ENCODE measurements at places on chromosomes 4 and X. TPM values are rescaled to one million over a fixed set of nuclear protein-coding genes. Genes with fewer than 3 reads are reported as not detected.

The CT45A1 gene
- total RNA-seq: not detected

The ZNF157 gene
- not detected for total RNA-seq

The GAGE2A gene
- not detected for total RNA-seq

The USP17L17 gene
- total RNA-seq: not detected

Measured in myometrial cell (primary cell).